ENCODE measurements at places on chromosomes 6 and 20.

- DNase-seq: no peak
Measured at GRCh38 chr6:130975325-130975724, 87.7 kb downstream of the EPB41L2 start.

DNA sequence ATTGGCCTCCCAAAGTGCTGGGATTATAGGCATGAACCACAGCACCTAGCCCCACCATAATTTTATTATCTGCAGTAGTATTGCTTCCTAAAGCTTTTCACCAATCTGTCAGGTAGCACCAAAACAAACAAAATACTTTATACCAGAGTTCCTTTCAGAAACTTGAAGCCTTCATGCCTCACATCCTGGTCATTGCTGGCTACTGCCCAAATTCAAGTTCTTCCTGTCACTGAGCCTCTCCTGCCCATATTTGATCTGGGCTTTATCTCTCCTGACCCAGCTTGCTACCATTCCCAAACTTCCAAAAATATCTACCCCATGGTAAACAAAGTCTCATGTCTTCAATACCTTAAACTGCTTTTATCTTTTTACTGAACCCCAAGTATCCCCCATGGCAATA is 34.9 kb upstream of the DST start:
- DNase-seq: no peak

GRCh38 chr6:162683135-162683534 is 44.4 kb downstream of the PRKN start:
- DNase-seq: no peak

DNA sequence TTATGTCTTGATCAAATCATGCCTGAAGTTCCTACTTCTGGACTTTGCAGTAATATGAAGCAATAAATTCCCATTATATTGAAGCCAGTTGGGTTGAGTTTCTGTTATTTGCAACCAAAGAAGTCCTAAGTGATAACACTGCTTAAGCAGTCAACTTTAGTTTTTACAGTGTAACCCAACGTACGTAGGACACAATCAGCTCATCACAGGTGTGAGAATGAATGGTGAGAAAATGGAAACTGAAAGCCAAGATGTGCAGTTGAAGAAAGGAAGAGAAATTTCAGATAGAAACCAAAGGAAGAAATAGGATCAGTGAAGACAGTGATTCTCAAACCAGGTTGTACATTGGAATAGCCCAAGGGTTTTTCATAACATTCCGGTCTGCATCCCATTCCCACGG is 211.4 kb upstream of the ZFP64 start:
- no peak for DNase-seq

GRCh38 chr6:79377047-79377446 is 142.6 kb upstream of the HMGN3 start:
- no peak for DNase-seq

GRCh38 chr6:41446132-41446531 is 100.0 kb upstream of the FOXP4 start:
- DNase-seq: no peak

- no peak for DNase-seq
Measured at GRCh38 chr6:36724514-36725390, 27.1 kb downstream of the RAB44 start.

DNA sequence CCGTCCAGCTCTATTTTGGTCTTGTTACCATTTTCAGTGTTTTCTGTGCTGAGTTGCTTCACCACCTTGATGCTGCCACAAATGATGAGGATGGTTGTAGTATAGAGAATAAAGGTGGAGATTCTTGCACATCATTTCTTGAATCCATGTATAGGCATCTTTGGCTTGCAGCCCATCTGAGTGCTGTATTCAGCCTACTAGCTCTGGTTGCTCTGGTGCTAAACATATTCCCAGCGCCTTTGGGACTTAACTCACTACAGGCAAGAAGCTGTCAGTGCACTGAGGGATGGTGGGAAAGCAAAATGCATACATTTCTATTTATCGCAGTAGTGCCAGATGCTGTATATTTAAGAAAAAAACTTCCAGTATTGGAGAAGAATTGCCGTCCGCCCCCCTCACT is 86.0 kb downstream of the CARMIL1 start:
- no peak for DNase-seq

DNA sequence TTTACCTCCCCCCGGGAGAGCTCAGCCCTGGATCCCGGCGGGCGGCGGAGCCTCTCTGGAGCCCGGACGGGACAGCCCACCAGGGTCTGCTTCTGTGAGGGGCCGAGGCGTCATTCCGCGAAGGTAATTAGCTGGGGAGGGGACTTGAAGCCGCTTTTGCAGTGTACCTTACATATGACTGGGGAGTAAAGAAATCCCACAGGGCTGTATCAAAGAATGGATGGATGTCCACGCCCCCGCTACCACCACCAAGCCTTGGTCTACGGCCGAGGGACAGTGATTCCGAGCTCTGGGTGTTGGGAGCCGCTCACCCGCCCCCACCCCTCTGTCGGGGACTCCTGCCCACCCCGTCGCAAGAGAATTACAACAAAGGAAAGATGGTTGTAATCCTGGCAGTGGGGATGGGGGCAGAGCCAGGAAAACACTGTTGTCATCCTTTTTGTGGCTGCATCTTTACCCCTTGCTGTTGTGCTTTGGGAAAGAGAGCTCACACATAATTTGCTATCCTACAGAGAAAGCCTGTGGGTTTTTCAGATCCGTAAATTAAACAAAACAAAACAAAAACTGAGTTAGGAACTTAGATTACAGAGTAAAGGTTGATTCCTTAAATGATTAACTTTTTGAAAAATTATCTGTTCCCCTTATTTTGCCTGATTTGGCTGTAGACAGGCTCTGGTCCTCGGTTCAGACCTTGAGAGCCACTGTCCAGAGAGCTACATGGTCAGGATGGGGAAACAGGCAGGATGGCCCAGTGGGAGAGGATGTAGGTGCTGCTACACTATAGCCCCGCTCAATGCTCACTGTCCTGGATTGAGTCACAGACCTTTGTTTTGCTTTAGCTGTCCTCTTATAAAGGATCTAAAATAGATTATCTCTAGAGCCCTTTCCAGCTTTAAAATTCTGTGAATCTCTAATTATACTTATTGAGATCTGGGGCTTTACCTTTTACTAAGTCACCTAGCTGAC is 997 bp upstream of the FBXO30 start:
- DNase-seq: no peak

- no peak for DNase-seq
Measured at GRCh38 chr20:208942-209566, 18.0 kb upstream of the DEFB129 start.

GRCh38 chr6:26187981-26188635 is 100.9 kb downstream of the HFE start:
- no peak for DNase-seq

- no peak for DNase-seq
Measured at GRCh38 chr20:37789408-37789807, 95.6 kb downstream of the CTNNBL1 start.

GRCh38 chr20:37362821-37363220 is 16.9 kb downstream of the SRC start:
- DNase-seq: no peak

DNA sequence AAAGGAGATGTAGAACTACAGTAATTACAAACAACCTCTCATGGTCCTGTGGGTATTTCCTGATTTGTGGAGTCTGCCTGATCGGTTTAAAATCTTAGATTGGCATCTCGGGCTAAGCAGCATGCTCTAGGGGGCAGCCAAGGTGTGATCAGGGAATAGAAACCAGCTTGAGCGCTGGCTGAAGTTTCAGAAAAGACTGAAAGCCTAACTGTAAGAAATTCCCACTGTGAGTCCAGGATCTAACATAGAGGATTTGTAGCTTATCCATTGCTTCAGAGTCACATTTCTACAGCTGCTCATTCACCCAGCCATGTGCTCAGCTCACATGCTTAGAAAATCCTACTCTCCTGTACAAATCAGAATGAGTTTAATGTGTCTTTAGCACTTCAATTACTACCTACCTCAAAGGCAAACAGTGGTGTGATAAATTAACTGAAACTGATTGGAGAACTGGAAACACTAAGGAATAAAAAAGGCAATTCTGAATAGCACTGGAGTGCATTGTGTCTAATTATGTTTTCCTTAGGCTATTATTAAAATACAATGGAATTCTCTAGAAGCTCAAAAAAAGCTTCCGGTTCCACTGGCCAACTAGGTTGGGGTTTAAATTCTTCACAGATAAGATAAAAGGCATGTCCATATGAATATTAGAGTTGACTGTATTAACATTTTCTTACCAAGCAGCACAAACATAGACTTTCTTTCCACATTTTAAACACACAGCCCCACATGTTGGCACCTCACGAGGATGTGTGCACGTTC is 73.8 kb upstream of the MPC1 start:
- DNase-seq: no peak

DNA sequence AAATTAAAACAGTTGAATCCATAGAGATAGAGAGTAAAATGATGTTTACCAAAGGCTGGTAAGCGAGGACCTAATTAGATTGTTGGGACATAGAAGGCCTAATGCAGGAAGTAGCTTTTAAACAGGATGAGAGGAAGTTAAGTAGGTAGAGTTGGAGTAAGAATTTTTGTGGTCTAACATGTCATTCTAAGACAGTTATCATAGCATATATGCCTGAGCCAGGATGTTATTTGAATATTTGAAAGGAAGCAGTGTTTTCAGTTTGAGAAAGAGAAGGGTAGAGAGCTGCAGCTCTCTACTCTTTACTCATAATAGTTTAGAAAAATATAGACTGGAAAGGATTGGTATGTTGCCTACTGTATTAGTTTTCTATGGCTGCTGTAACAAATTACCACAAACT is 121.6 kb downstream of the MEI4 start:
- no peak for DNase-seq

GRCh38 chr6:158758941-158759479 is 60.2 kb downstream of the EZR start:
- DNase-seq: no peak

- DNase-seq: no peak
Measured at GRCh38 chr6:114342086-114342825, 567 bp downstream of the HS3ST5 start.

DNA sequence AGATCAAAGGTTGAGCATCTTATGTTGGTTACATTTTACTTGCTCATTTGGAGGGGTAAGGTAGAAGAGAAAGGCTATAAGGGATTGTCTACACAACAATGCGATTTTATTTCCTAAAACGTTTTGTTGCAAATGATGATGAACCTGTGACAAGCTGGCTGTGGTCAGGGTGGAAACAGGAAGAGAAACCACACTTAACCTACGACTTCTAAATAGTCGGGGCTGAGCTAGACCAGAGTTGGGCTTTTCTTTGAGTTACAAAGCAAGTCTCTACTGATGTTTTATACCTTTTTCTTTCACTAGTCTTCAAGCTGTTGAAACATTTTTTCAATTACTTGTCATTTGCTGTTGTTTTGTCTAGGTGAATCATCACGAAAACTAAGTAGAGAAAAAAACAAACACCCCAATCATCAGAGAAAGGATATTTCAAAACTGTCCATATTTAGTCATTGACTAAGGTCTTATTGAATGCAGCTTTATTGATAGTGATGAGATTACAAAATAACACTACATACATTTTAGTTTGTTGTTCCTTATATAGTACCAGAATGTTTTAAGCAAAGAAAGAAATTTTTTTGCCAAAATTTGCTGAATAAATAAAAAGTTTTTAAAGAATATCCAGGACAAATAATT is 18.0 kb downstream of the KLHL31 start:
- no peak for DNase-seq

- DNase-seq: no peak
Measured at GRCh38 chr6:124604719-124605118, 357.5 kb upstream of the RNF217 start.

GRCh38 chr6:155219858-155220301 is 43.9 kb upstream of the CLDN20 start:
- DNase-seq: no peak

DNA sequence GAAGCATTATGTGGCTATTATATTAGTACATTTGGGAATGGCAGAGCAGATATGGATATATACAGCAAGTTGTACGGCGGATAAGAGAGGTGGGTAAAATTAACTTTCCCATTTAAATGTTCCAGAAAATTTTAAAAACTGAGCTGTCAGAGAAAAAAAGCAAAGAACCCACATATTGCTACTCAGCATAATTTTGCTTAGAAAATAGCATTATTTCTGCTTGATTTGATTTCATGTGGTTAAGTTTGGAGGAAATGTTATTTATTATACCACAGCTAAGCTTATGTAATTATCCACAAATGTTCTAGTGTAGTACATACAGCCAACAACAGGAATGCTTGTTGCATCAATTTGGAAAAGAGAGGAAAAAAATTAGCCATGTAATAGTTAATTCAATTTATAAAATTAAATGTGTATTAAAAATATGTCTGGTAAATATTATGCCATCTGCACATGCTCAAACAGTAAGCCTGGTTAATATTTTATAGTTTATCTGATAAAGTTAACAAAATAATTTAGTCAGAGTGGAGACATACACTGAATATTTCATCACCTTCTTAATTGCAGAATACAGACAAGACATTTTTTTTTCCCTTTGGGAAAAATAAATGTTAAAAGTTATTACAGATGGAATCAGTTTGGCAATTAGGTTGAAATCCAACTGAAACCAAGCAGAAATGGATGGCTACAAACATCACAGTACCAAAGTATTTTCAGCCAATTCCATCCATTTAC is 172.1 kb upstream of the ID4 start:
- no peak for DNase-seq

- no peak for DNase-seq
Measured at GRCh38 chr6:16688984-16689636, 72.2 kb downstream of the ATXN1 start.

DNA sequence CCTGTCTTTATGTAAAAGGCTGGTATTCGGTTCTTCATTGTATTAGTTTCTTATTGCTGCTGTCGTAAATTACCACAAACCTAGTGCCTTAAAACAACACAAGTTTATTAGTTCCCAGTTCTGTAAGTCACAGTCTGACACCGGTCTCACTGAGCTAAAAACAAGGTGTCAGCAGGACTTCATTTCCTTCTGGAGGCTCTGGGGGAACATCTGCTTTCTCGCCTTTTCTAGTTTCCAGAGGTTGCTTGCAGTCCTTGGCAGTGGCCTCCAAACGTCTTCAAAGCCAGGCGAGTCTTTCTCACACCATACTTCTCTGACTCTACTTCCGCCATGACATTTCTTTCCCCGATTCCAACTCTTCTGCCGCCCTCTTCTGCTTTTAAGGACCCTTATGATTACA is 43.0 kb upstream of the ZFAND3 start:
- no peak for DNase-seq

- DNase-seq: no peak
Measured at GRCh38 chr6:25237579-25237978, 41.6 kb upstream of the CARMIL1 start.

- DNase-seq: no peak
Measured at GRCh38 chr20:23889775-23890187, 10.2 kb upstream of the CST5 start.

- DNase-seq: no peak
Measured at GRCh38 chr20:12287575-12287974, 369.9 kb downstream of the BTBD3 start.

- no peak for DNase-seq
Measured at GRCh38 chr6:72272958-72273357, 348.9 kb upstream of the KCNQ5 start.

GRCh38 chr6:20583444-20583800 is 49.2 kb downstream of the CDKAL1 start:
- DNase-seq: peak; percentile 64

Measured in NCI-H1436 treated with DMSO at 0.1 percent for 48 hours (cell line).